Stimulated activated CD8-positive, alpha-beta memory T cell treated with anti-CD3 and anti-CD28 coated beads, Interleukin-4, amount 100 ng/mL, for 1 hour (primary cell): ENCODE measurements at places on chromosomes 1 and 21.

DNA sequence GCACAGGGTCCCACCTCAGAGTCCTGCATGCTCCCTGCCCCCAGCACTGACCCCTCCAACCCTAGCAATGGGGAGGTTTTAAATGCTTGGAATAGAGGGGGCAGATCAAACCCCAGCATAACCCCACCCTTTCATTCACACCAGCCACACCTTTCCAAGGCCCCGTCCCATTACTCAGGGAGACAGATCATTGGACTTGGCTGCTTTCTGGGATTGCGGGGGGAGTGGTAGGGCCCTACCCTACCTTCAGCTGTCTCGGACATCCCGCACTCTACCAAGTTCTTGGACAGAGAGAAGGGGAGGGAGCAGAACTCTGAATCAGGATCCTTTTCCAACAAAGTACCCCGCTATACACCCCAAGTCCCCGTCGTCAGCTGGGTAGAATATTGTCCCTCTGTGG lies 983 bp downstream of the PADI2 start:
- no peak for DNase-seq

- DNase-seq, result no peak
These were observed 55.7 kb downstream of the RGS5 start for GRCh38 chr1:163147019-163147418.

DNA sequence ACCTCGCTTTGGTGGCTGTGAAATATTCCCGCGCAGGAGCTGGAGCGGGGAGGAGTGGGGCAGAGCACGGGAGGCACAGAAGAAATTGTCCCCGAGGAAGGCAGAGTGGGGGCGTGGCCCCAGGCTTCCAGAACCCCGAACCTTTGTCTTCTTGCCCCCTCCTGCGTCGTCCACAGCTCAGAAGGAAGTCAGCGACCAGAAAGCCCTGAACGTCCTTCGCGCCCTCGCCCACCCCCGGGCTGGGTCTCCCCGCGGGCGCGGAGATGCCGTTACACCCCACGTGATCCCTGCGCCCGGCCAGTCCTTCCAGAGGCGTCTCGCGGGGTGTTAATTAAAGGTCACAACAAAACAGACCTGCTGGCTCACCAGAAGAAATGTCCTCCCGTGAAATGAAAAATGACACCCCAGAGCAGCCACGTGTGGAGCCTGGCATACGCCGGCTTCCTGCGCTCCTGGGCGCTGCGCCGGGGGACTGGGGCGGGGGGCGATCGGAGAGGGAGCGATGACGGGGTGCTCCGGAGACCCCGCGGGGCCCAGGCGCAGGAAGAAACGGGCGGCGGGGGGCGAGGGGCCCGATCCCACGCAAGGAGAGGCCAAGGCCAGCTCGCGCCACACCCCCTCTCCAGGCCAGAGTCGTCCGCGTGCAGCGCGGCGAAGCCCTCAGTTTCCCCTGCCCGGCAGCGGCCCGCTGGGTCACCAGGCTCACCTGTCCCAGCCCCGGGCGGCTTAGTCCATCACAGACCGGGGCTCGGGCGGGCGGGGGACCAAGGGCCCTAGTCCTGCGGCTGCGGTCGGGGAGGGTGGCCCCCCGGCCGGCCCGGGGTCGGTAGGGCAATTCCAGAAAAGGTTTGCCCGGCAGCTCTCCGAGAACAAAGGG lies 995 bp upstream of the KIF26B start:
- no peak for DNase-seq

DNA sequence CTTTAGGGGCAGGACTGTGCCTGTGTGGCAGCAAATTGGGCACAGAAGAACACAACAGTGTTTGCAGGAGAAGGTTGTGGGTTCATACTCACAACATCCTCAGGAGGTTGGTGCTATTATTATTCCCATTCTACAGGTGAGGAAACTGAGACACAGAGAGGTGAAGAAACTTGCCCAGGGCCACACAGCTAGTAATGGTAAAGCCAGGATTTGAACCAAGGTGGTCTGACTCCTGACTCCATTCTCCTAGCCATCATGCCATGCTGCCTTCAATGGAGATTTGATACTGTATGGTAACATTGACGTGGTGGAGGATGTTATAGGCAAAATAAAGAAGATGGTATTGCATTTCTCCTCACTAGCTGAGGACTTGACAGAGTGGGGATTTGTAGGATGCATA lies 334.2 kb downstream of the RPS6KC1 start:
- no peak for DNase-seq

- DNase-seq, result no peak
These were observed 478.9 kb upstream of the VAMP3 start for GRCh38 chr1:7292036-7292681.

DNA sequence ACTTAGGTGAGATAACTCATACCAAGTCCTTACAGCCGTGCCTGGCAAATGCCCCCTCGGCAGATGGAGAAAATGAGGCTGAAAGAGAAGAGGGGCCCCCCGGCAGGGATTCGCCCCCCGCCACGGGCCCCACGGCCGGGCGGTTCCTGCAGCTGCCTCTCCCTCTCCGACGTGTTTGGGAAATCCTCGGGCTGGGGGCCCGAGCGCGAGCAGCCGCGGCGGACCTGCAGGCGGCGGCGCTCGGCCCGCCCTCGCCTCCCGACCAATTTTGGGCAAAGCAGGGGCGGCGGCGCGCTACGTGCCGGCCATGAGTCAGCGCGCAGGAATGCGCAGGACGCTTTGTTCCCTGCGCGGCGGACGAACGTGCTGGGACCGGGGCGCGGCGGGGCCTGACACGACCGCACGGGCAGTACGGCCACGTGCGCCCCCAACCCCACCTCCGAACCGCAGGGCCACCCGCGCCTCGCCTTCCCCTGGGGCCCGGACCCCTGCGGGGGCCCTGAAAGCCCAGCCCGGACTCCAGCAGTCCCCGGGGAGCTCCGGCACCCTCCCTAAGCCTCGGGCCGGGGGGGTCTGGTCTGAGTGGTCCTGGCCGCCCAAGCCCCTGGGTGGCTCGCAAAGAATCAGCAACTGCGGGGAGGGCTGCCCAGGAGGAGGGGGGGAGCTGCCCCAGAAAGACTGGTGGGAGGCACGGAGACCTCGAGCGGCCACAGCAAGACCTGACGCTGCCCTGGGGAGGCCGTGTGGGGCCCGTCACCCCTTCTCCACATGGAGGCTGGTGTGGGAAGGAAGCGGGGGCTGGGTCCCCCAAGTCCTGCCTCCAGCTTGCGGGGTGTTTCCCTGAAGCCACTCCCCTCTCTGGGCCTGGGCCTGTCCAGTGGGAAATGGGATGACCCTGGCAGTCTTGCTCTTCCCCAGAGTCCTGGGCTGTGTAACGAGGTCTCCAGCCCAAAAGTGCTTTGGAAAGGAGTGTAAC lies 11.9 kb upstream of the EDN2 start:
- DNase-seq, result no peak

DNA sequence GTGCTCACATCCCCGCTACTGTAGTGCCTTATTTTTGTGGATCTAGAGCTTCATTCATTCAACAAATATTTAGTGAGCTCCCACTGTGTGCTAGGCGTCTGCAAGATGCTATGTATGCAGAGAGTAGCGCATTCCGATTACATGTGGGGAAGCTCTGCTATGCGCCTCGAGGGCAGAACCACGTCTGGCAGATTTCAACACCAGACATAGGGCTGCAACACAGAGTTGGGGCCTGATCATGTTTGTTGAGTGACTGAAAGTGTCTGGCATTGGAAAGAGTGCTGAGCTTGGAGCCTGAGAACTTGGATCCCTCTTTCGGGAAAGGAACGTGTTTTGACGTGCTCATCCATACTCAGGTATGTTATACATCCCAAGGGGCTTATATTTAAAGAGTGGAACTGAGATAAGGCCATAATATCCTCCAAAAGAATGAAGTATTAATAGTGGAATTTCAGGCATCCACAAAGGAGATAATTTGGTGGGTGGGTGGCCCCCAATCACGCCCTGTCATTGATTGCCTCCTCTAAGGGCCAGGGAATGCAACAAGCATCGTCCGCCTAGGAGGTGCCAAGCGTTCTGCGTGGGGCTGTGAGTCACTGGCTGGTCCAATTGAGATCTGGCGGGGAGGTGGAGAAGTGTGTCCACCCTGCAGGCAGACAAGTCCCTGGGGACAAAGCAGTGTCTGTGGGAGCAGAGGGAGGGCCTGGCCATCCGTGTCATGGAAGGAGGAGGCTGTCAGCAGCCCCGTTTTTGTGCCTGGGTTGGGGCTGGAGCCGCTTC lies 62.8 kb upstream of the ZBTB40 start:
- DNase-seq, result no peak

DNA sequence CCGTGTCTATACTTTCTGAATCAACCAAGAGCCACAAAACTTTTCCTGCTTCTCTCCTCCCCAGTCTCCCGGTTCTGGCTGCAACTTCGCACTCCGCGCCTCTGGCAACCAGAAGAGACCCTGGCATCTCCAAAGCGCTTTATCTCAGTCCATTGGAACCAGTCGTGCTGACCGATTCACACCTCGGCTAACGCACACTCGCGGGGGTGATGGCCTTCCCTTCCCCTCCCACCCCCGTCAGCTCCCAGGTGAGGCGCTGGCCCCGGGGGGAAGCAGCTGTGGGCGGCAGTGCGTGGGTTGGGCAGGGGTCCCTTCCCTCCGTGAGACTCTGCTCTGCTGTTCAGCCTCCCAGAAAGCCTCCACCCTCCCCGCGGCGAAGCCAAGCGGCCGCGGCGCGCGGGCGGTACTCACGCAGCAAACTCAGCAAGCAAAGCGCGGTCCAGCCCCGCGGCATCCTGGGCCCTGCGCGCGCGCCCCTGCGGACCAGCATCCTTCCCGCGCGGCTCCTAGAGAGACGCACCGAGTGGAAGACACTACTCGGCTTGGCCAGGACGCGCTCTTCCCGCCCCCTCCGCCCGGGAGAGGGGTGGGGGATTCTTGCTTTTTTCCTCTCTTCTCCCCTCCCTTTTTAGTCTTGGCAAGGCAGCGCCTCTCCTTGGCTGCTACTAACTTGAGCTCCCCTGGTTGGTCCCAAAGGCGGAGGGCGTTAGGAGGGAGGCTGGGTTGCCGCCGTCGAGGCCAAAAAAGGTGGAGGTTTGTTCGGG lies at the start of gene CD34:
TSS of gene CD34 (minus strand) at position 535 of the 764 bp plus-strand sequence. CDS start at position 490, 45 bp downstream.
- no peak for DNase-seq

GRCh38 chr1:110114784-110115183 lies 2.5 kb downstream of the UBL4B start:
- DNase-seq, result no peak

GRCh38 chr1:8780405-8780804 lies 37.0 kb downstream of the RERE start:
- no peak for DNase-seq

GRCh38 chr1:225603538-225604354 lies 49.2 kb downstream of the ENAH start:
- DNase-seq, result no peak

- DNase-seq, result no peak
These were observed 436.8 kb upstream of the NR5A2 start for GRCh38 chr1:199590708-199591107.

GRCh38 chr1:25239681-25240541 lies 7.3 kb downstream of the RSRP1 start:
- peak; percentile 76 for DNase-seq

DNA sequence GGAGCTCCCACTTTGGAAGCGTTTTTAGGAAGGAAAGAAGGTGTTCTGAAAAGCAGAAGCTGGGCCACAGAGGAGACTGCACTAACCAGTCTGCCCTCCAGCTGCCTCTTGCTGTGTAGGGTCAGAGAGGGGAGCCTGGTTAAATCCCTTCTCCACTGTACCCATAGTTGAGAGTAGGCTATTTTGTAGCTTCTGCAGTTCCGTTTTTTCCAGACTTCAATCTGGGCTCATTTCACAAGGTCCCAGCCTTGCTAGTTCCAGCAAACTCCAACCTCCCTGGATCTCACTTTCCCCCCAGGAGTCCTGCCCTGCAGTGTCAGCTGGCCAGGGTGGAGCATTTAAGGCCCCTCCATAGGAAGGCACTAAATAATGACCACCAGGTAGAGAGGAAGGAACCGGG lies 11.0 kb downstream of the TNN start:
- no peak for DNase-seq

DNA sequence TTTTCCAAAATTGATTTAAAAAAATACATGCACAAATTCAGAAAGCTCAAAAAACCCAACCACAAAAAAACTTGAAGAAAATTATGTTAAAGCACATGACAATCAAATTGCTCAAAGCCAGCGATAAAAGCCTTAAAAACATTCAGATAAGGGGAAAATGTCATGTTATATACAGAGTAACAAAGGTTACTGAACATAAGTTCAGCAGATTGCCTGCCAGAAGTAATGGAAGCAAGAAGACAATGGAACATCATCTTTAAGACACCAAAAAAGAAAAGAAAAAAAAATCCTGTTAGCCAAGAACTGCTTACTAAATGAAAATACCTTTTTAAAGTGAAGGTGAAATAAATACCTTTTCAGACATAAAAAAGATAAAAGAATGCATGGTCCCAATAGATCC lies 147.2 kb upstream of the SGIP1 start:
- no peak for DNase-seq

DNA sequence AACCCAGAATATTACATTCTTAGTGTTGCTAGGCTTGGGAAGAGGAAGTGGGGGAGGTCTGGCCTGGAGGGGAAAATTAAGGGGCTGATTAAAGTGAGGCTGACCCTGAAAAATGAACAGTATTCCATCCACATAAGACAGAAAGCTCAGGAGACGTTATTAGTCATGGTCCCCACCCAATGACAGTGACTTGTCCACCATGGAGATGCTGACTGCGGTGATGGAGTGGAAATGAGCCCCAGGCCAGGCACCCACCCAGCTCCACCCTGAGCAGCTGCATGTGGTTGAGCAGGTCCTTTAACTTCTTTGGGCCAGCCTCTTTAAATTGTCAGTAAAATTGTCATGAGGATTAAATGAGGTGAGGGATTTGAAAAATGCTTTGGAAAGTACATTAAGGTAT lies 1.4 kb upstream of the SPRR4 start:
- no peak for DNase-seq

- peak; percentile 27 for DNase-seq
These were observed 1.0 kb upstream of the S100B start for GRCh38 chr21:46605767-46606426.

- no peak for DNase-seq
These were observed 92.8 kb downstream of the PIK3R3 start for GRCh38 chr1:46039571-46040052.

GRCh38 chr1:3772715-3773571 lies at the start of gene SMIM1:
Gene SMIM1 (plus strand): TSS chr1:3772749. CDS start chr1:3775374, 2,625 bp downstream.
- DNase-seq, result no peak

GRCh38 chr1:63537940-63538339 lies 14.6 kb downstream of the EFCAB7 start:
- DNase-seq, result no peak

DNA sequence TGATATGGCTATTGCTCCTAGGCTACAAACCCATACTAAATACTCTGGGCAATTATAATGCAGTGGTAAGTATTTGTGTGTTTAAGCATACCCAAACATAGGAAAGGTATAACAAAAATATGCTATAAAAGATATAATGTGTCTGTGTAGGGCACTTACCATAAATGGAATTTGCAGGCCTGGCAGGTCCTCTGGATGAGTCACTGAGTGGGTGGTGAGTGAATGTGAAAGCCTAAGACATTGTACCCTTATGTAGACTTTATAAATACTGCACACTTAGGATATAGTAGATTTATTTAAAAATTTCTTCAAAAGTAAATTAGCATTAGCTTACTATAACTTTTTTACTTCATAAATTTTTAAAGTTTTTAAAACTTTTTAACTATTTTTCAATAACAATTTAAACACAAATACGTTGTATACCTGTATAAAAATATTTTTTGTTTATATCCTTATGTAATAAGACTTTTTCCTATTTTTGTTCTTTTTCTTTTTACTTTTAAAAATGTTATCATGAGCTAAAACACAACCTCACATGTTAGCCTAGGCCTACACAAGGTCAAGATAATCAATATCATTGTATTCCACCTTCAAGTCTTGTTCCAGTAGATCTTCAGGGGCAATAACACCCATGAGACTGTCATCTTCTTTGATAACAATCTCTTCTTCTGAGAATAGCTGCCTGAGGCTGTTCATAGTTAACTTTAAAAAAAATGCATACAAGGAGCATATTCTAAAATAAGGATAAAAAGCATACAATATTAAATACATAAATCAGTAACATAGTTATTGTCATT lies 306.3 kb upstream of the RGS18 start:
- no peak for DNase-seq
